Chondrocyte (in vitro differentiated cells): ENCODE measurements at places on chromosomes 16 and 17. TPM values are rescaled to one million over a fixed set of nuclear protein-coding genes. Genes with fewer than 3 reads are reported as not detected.

- no peak for DNase-seq
Observed at GRCh38 chr17:72446525-72447250, 325.9 kb downstream of the SOX9 start.

GRCh38 chr17:64679710-64680216, 17.7 kb upstream of the SMURF2 start:
- DNase-seq = no peak

DNA sequence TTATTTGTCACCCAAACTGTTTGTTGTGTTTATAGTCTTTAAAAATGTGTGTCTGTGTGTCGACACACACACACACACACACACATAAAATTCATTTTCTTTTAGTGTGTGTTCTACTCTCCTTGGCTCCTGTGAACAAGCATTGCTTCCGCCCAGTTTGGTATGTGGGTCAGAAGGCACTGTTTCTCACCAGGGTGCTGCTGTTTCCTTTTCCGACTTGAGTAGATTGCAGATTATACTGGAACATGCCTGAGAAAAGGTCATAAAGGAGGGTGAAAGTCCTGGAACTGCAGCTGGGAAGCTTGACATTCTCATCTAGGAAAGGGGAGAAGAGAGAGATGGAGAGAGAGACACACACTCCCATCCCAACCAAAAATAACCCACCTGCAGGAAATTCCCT, 330.3 kb downstream of the BCAS3 start:
- DNase-seq = no peak

GRCh38 chr17:4144422-4144747, 1.4 kb downstream of the CYB5D2 start:
- no peak for DNase-seq

GRCh38 chr17:77444984-77445759, 304.4 kb downstream of the SEC14L1 start:
- DNase-seq = no peak

GRCh38 chr16:82917886-82918595, 291.3 kb downstream of the CDH13 start:
- DNase-seq = no peak

GRCh38 chr17:48244121-48244711, 136.7 kb downstream of the SNX11 start:
- DNase-seq = no peak

The PRSS27 gene
- total RNA-seq = 2.8 to 4.3 TPM (median 3.1 TPM) in 3 replicates

The HLF gene
- 0.18 to 0.47 TPM (median 0.27 TPM) in 3 replicates for total RNA-seq
